ENCODE measurements at places on chromosomes 4 and X.

GRCh38 chr4:76513482-76513881 is 78.5 kb downstream of the SHROOM3 start:
- DNase-seq, result no peak

DNA sequence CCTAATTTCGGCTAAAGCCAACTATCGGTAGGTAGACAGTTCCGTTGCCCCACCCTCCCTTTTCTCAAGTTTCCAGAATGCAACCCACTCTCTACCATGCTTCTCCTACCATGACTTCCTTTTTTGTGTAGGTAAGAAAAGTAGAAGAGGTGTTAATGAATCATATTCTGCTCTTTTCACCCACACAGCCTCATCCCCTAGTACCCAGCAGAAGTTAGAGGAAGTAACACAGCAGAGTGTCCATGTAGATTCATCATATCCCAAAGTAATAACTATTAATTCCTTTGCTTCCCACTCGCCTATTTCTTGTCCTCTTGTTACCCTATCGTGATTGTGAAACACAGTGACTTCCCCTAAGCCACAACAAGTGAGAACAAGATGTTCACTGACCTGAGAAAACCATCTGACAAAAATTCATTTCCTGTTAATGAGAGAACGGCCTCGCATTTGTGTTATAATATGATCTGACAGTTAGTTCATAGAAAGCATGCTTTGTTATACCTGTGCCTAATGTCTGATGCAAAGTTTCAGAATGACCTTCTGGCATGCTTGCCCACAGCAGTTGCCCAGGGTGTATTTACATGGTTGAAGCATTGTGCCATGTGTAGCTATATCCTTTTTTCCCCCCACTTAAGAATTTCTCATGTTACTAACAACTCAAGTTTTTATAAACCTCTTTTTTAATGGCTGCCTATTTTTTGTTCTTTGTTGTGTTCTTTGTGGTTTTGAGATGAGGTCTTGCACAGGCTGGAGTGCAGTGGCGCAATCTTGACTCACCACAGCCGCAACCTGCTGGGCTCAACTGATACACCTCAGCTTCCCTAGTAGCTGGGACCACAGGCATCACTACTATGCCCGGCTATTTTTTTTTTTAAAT is 185.6 kb downstream of the RAP1GDS1 start:
- DNase-seq, result no peak

DNA sequence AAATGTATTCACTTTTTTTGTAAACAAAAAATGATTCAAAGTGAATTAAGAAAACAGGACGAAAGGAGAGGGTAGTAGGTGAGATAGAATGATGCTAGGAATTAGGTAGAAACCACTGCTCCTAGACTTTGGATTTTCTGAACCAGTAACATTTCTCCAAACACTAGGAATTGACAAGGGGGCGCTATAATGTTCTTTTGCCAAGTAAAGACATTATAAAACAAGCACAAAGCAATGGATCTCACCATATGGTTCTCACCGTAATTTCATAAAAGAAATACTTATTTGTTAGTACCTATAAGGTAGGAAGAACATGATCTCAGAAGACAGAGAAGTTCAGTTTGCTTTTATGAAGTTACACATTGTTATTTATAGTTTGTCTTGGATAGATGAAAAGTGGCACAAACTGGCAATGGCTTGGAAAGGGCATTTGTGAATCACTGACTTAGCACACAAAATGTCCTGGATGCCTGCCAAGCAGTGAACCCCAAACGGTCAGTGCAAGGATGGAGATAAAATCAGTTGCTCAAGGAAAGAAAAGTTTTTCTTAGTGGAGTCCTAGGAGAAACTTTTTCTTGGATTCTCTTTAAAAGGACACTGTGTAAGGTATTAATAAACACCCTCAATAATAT is 8.1 kb upstream of the TBC1D1 start:
- DNase-seq, result no peak

DNA sequence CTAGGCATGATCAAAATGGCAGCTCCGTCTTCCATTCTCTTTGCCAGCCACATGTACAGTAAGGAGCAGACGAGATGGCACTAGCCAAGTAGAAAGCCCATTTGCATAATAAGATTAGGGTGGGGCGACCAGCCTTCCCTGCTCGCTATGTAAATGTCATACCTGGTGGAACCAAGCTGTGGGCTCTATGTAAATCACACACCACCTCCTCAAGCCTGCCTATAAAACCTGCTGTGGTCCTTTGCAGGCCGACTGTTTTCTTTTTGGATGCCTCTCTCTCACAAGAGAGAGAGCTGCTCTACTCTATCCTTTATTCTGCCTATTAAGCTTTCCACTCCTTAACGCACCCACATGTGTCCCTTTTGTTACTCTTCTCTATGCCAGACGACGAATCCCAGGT is 1472.7 kb downstream of the ARAP2 start:
- no peak for DNase-seq

DNA sequence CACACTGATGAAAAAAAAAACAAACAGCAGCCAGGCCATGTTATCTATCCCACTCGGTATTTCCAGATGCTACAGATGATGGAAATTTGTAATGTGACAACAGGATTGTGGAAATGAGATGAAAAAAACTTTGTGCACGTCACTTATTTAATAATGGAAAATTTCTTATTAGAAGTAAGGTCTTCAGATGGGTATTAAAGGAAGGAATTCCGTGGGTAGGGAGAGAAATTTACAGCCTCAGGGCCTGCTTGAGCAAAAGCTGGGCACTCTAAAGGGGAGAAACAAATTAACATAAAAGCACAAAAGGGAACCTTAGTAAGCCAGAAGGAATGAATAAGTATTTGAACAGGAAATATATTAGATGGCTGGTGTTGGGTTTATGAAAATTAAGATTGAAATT is 4.2 kb upstream of the PKD2 start:
- no peak for DNase-seq

- no peak for DNase-seq
These were observed 41.1 kb upstream of the NKAP start for GRCh38 chrX:119984652-119985051.

DNA sequence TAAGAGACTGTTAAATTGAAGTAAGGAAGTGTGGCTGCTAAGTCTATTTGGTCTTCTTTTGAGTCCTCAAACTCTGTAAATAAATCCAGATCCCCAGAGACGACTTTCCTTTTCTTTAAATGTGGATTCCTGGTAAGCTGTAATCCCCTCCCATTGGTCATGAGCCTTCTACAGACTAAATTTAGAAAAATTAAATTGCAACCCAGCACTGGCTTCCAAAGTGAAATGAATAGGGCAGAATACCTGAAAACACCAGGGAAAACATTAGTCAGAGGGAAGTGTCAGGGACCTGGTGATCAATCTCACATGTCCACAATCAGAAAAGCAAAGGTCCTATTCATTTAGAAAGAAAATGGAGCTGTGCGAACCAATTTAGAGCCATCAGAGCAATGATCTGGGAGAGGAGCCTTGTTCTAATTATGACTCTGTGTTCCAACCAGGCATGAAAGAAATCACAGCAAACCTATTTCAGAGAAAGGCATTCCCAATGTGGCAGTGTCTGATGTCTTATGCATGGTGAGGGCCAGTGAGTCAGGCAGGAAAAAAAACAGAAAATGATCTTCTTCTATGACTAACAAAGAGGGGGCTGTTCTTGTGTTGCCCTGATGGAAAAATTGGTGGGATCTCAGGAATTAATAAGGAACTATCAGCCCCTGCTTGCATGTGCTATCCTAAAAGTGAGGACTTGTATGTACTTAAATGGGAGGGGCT is 19.8 kb upstream of the CCDC149 start:
- DNase-seq, result no peak

- no peak for DNase-seq
These were observed 73.0 kb upstream of the SCOC start for GRCh38 chr4:140300271-140300970.

DNA sequence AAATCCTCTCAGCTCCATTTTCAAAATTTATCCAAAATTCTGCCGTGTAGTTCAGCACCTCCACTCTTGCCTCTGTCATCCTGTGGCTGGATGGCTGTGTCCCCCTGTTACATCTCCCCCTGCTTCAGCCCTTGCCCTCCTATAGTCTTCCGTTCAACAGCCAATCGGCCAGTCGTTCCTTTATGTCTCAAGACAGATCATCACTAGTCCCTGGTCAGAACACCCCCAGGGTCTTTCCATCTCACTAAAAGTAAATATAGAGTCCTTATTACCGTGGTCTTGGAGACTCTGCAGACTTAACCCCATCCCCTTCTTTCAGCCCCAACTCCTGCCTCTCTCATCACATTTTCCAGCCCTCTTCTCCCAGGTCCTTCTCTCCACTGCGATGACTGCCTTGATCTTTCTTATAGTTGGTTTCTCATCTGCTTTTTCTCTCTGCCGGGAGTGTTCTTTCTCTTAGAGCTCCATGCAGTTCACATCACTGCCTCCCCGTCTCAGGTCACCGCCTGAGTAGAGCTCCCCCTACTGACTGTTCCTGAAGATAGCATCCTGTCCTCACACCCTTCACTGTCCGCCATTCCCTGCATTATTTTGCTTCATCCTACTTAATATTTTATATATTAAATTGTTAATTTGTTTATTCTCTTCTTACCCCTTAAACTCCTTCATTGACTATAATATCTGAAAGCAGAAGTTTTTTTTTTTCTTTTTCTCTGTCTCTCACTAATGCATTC is 736.9 kb upstream of the MAGEB2 start:
- DNase-seq, result no peak

- no peak for DNase-seq
These were observed 124.1 kb upstream of the LIMCH1 start for GRCh38 chr4:41413670-41414411.

- no peak for DNase-seq
These were observed 63.2 kb downstream of the HHIP start for GRCh38 chr4:144709159-144709558.

GRCh38 chr4:67565284-67565683 is 6.8 kb downstream of the STAP1 start:
- no peak for DNase-seq

- no peak for DNase-seq
These were observed 1.4 kb downstream of the CLDN2 start for GRCh38 chrX:106921637-106922036.

- DNase-seq, result no peak
These were observed 388.3 kb upstream of the MAGEC2 start for GRCh38 chrX:142593361-142593862.

DNA sequence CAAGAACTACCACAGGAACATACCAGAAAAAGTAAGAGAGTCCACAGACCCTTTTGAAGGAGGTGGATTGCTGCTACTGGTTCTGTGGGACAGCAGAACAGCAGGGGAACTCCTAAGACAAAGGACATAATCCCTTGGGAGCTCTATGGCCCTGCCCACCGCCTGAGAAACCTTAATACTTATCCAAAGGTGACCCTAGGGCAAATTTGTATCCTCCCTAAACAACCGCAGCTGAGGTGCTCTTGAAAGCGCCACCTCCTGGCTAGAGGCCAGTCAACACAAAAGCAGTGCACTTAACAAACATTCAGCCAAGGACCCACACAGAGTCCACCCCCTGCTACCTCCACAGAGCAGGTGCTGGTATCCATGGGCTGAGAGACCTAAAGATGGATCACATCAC is 136.8 kb downstream of the ADAM29 start:
- no peak for DNase-seq

DNA sequence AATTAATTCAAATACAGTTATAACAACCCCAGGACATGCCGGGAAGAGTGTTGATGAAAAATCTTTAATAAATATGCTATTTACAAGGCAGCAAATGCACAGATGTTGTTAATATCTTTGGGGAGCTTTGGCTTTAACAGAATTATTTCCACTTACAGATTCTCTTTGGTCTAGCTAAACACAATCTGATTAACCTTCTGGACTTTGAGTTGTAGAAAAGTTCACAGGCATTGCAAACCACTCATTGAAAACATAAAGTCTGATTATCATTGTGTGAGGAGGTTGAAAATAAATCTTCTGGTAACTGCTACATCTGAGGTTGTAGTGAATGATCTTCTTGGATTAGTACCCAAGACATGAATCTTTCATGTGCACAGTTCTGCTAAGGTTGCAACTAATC is 255.6 kb downstream of the LHFPL1 start:
- DNase-seq, result no peak

DNA sequence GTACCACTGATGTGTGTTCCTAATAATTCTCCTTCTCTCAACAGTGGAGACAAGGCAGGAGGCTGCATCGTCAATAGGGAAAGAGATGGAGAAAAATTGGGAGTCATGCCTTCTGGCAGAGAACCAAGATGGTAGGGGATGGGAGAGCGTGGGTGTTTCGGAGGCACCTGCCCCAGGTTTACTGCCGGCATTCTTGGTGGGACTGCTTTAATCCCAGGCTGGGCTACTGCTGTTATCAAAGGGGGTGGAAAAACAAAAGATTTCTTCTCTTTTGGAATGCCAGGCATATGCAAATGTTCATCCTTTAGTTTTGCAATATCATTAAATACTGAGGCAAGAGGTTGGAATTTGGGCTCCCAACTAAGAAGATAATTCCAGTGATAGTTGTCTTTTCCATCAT is 257.0 kb downstream of the DCHS2 start:
- no peak for DNase-seq

GRCh38 chr4:110002326-110002725 is 89.6 kb downstream of the EGF start:
- no peak for DNase-seq

DNA sequence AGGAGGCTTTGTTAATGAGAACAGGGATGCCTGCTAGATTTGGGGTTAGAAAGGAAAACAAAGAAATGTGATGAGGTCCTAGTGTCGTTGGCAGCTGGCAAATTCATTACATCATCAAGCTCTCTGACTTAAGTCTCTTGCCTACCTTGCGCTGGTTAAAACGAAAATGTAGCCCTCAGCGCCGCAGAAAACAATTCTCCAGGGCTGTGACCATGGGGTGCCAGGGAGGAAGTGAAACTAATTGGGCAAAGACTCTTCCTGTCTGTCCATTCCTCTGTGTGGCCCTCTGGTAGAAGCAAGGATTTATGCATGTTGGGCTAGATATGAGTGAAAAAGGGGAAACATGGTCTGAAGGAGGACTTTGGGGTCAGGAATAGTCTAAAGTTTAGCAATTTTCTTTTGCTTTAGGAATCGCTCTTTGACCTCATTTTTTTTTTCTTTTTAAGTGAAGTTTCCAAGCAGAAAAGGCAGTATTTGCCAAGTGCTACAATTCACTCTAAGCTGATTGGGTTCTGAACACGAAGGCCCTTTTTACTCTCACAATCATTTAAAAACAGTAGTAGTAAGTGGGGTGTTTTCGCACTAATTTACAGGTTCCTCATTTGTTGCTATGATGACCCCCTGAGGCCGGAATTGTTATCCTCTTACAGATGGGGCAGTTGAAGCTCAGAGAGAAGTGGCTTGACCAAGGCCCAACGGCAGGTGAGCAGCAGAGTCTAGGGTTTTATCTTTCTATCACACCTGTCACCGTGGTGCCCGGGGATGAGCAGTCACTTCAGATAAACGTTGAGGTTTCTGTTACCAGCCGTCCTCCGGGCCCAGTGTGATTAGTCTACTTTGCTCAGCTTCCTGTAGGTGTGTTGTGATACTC is 27.3 kb upstream of the CHRNA9 start:
- DNase-seq, result no peak

GRCh38 chrX:41862562-41863184 is 60.7 kb downstream of the CASK start:
- no peak for DNase-seq

DNA sequence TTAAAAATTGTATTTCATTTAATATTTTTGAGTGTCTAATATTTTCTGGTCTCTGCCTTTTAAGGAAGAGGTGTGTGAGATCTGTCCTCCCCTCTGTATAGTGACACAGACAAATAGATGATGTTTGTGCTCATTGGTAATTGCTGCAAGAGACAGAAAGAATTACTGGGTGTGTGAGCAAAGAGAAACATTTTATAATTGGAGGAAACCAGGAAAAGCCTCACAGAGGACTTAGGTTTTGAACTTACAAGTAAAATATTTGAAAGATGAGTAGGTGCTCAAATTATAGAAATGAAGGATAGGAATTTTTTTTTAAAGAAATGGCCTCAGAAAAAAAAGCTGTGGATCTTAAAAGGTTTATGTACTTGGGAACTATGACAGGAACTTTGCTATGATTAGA is 149.8 kb downstream of the SPCS3 start:
- DNase-seq, result no peak
